ENCODE measurements at places on chromosomes 6 and 20.

DNA sequence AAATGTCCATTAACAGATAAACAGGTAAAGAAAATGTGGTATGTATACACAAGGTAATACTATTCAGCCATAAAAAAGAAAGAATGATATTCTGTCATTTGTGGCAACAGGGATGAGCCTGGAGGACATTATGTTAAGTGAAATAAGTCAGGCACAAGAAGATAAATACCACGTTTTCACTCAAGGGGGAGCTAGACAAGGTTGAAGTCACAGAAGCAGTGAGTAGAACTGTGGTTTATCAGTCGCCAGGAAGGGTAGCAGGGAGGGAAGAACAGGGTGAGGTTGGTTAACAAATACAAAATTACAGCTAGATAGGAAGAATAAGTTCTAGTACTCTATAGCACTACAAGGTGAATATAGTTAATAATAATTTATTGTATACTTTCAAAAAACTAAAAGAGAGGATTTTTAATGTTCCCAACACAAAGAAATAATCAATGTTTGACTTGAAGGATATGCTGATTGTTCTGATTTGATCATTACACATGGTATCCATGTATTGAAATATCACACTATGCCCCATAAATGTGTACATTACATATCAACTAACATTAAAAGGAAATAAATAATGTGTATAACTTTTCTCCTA, 21.1 kb downstream of the RTN4IP1 start:
- DNase-seq = no peak

DNA sequence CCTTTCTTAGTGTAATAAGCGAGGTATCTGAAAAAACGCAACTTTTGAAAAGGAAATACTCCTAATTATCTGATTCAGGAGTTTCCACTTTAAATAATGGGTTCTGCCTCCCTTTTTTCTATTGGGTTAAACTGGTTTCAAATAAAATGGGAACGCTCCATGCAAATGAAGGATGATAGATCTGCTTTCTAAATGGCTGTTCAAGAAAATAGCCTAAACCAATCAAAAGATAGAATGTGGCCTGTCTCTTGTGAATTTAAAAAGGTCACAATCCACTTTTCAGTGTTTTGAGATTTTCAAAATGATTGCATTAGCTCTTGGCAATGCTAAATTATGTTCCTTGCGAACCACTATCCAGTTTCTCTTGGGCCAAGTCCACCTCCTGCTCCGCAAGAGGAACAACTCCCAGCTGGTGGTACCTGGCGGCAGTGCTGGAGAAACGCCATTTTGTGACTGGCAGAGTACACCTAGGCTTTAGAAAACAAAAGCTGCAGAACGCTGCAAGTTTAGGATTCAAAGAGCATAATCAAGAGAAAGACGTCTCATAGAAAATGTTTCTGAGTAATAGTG, 56.7 kb downstream of the TRIM38 start:
- no peak for DNase-seq

GRCh38 chr6:8940356-8940755, 505.0 kb upstream of the SLC35B3 start:
- DNase-seq = no peak

GRCh38 chr20:63226042-63226943, 9.4 kb upstream of the BIRC7 start:
- DNase-seq = no peak

DNA sequence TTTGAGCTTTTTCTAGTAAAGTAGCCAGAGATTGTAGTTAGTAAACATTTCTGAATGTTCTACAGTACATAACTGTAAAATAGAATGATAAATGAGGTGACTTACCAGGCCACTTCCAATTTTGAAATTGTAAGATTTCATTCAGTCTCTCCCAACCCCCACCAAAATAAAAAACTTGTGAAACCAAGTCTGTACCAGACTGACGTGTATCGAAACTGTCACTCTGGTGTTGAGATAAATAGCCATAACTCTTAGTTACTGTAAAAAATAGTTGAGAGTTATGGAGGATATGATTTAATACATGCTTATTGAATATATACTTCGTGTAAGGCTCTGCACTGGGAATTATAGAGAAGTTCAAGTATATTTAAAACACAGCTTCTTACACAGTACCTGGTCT, 455.7 kb downstream of the PLCB1 start:
- no peak for DNase-seq

DNA sequence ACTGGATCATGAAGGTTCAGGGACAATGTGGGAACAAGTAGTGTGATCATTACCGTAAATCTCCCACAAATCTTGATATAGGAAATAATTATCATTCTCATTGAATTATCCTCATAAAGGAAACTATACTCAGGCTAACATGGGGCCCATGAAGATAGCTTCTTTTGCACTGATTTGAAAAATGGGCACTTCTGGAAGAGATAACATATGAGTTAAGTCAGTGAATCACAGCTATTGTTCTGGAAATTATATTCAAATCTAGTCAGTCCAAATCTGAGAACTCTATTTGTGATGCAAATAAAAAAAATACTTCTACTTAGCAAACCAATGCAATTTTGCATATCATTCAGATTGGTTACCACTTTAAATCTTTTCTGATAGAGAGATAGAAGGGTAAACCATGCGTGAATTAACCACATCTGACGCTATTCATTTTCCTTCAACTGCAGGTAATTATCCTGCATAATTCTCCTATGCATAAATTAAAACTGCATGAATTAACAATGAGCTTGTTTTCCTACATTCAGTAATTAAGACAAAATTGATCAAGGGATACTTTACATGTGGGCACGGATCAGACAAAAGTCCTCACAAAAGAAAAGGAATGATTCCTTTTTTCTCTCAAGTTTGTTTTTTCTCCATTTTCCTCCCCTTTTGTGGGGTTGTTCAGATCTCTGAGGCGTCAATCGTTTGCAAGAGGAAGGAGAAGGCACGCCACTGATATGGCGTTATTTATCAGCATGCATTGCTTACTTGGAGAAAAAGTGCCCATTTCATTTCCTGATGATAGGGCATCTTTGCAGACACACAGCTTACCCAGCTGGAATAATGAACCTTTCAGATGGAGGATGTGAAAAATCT, 36.4 kb downstream of the RIPOR2 start:
- no peak for DNase-seq

Measured in coronary artery (tissue), 2 donors.